Kidney (tissue), 22 donors: ENCODE measurements at places on chromosomes 7 and 10. TPM values are rescaled to one million over a fixed set of nuclear protein-coding genes. Genes with fewer than 3 reads are reported as not detected.

The PARD3 gene
- 47.5 TPM for total RNA-seq

- no peak for DNase-seq
These were observed 363.3 kb downstream of the TYW1 start for GRCh38 chr7:67359900-67360299.

DNA sequence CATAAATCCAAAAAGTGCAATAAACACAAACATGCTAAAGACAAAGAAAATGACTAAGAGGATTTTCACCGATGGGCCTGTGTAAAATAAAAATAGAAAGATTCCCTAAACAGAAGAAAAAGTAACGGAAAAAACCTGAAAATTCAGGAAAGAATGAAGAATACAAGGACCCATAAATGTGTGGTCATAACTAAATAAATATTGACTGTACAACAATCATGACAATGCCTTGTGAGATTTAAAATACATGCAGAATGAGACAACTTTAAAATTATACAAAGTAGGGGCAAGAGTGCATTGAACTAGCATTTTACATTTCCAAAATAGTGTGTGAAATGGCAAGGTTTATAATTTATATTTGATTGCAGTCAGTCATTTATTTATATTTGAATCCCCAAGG is 409.1 kb upstream of the ANKRD30A start:
- no peak for DNase-seq

DNA sequence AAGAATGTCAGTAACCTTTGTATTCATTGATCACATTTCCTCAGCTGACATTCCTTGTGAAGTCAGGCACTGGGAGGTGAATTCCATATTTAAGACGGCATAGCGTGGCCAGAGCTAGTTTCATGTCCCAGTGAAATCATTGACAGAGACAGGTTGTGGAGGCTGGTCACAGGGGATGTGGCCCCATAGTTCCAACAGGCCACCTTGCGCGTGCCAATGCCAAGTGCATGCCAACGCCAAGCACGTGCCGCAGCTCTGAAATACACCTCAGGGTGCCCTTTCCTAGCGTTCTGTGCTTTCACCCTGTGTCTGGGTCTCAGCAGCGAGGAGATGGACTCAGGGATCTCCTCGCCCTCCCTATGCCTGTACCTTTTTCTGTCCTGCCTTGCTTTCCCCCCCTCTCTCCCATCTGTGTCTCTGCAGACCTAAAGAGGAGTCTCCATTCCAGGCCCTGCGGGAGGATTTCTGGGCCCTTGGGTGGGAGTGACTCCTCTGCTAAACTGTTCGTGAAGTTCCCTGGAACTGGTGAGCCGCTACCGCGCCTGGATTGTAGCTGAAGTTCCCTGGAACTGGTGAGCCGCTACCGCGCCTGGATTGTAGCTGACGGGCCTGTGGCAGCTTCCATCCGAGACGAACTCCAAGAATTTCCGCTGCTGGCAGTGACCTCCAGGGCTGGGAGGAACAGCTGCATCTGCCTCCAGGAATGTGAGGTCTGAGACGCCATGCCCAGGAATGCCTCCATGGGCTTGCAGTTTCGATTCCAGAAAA is 19.7 kb downstream of the AQP1 start:
- DNase-seq, result peak; percentile 63

GRCh38 chr7:31336202-31337001 is 4.1 kb downstream of the NEUROD6 start:
- DNase-seq, result no peak

DNA sequence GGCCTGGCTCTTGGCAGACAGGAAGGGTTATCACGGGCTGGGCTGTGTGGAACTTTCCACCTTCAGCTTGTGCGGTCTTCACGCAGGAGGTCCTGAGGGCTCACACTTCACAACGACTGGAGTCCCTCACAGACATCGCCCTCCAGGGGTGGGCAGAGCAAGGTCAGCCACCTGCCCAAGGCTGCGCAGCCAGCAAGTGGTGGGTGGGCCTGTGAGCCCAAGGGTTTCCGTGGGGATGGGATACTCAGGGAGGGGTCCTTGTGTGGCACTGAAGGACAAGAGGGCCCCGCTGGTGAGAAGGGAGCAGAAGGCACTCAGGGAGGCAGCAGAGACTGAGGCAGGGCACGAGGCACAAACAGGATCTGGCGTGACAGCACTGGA is 22.0 kb downstream of the PDIA4 start:
- no peak for DNase-seq

GRCh38 chr10:92957223-92958010 is 103.2 kb upstream of the CYP26C1 start:
- no peak for DNase-seq

DNA sequence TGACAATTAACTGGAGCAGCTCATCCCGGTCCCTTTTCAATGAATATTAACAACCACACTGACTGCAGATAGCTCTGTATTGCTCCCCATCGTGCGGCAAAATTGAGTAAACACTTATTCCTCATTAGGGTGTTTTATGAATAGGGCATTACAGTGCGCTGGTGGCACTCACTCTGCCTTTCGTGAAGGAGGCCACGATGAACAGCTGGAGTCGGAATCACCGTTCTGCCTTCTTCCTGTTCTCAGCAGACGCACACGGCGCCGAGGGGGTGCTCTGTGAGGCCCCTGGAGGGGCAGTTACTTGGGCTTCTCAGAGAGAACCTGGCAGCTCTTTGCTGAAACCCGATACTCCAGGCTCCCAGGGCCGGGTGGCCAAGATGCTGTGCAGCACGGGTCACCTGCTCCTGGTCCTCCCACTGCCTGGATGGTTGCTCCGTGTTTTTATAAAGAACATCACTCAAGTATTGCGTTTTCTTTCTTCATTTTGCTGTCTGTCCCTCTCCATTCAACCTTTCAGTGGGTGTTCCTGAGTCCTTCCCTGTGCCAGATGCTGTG is 241.9 kb downstream of the GLRX3 start:
- DNase-seq, result peak; percentile 85

The SLC26A3 gene
- total RNA-seq, result 0.25 TPM

The MNX1 gene
- 1.1 TPM for total RNA-seq

- DNase-seq, result no peak
These were observed 41.0 kb downstream of the SCRN1 start for GRCh38 chr7:29948587-29948986.

GRCh38 chr7:80207501-80207900 is 72.9 kb downstream of the GNAI1 start:
- DNase-seq, result no peak

DNA sequence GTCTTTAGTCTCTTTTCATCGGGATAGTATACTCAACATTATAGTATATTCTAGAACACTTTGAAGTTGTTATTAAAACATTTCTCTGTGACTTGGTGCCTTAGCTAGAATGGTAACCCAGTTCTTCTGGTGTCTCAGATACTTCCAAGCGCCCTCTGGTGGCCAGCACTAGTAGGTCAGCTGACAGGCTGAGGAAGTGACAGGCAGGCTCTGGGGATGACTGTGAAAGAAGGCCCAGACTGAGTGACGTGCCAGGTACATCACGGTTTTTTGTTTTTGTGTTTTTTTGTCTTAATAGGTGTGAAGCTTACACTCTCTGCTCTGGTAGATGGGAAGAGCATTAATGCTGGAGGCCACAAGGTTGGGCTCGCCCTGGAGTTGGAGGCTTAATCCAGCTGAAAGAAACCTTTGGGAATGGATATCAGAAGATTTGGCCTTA is 5.1 kb downstream of the COMTD1 start:
- peak; percentile 94 for DNase-seq

The ALOX5 gene
- total RNA-seq, result 58.1 TPM

The RNF32 gene
- total RNA-seq, result 2.7 TPM

DNA sequence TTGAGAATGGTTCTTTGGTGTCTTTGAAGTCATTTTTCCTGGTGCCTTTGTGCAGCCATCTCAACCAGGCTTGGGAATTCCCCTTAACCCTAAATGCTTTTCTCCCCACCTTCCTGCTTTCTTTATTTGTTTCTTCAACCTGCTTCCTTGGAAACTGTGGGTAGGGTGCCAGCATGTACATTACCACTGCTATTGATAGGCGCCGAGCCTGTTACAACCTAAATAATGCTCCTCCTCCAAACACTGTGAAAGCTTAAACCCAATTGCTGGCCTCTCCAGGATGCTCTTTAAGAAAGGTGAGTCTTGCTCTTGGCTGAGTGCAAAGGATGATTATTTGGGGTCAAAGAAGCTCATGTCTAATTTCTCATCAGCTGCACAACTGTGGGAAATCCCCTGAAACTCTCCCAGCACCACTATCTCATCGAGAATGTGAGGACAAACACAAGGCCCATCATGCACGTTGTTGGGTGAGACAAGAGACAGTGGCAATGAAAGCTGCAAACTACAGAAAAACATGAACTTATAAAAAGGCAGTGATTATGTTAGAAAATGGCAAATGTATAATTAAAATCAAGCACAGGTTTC is 285.5 kb upstream of the IGFBP3 start:
- no peak for DNase-seq

The SFXN3 gene
- 51.6 TPM for total RNA-seq

DNA sequence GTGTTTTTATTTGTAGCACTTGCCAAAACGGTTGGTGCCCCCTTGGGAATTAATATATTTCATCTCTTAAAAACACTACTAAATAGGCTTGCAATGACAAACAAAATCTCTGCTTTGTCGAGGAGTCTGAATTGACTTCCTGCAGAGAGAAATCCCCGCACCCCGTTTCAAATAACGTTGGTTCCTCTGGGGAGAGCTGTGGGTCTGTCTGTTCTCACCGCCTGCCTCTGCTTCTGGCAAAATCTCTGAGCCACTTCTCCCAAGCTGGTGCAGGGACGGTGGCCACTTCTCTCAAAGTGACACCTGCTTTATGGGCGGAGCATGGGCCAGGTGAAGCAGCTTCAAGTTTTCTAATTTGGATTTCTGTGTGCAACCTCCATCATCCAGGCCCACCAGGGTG is 186.3 kb upstream of the ADARB2 start:
- DNase-seq, result no peak

The LRRC61 gene
- 17.1 TPM for total RNA-seq

The TMEM140 gene
- total RNA-seq, result 31.3 TPM

- DNase-seq, result no peak
These were observed 27.0 kb upstream of the FAM170B start for GRCh38 chr10:49160814-49161213.
